ENCODE measurements at places on chromosomes 13 and 19. TPM values are rescaled to one million over a fixed set of nuclear protein-coding genes. Genes with fewer than 3 reads are reported as not detected.

Gene SPACA4
- total RNA-seq = not detected

Gene PLA2G4C
- total RNA-seq = 22.8 TPM

Gene SYCN
- total RNA-seq = not detected

DNA sequence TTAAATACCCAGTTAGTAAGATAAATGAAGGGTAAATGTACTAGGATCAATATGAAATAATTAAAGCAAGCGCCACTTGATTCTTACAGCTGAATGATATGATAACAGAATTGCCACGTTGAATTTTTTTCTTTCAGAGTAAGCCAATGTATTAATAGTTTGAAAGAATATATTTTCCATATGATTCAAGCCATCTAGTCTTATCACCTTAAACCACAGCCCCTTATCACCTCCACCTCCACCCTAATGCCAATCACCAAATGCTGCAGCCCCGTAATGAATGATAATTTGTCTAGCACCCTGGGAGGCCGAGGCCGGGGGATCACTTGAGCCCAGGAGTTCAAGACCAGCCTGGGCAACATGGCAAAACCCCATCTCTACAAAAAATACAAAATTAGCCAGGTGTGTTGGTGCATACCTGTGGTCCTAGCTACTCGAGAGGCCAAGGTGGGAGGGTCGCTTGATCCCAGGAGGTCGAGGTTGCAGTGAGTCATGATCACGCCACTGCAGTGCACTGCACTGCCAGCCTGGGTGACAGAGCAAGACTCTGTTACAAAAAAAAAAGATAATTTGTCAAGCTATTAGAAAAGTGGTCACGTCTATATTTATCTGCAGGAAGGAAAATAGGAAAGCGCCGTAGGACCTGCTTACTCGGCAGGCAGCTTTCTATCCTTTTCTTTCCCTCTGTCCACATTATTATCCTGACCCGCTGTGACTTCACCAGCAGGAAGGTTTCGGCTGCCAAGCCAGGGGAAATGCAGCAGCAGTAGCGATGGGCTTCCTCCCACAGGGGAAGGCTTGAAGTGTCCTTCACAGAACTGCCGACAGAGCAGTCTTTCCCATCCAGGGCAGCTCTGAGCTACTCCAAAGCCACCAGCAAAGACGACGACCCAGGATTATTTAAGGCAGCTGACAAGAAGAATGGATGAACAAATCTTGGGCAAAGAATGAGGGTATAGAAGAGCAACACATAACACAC lies 19.7 kb upstream of the CLN5 start:
- DNase-seq = no peak

DNA sequence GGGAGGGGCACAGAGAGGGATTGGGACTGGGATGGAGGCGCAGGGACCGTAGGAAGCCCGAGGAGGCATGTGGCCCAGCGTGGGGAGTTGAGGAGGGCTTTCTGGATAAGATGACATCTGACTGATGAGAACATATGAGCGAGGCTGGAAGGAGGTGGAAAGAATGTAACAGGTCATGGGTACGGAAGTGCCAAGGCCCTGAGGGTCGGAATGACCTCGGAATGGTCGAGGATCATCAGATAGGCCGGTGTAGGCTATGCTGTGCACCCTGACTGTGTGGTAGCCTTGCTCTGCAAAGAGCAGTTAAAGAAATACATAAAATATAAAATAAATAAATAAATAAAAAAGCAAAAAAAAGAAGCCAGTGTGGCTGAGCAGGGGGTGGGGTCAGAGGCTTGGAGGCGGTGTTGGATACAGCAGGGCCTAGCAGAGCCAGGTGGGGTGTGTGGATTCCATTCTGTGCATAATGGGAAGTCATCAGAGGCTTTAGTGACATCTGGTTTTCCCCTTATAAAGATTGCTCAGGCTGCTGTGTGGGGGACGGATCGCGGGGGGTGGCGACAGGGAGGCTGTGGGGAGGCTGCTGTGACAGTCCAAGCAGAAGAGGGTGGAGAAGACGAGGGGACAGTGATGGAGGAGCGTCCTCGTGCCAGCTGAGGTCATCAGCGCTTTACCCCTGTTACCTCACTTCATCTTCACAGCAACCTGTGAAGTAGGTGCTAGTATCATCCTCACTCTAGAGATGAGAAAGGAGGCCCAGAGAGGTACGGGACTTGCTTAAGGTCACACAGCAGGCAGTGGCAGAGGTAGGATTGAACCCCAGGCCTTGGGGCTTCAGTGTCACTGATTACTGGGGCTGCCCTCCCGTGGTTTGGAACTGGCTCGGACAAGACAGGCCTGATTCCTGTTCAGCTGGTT lies 5.0 kb downstream of the PAK4 start:
- DNase-seq = no peak

GRCh38 chr13:23325191-23325590 lies 108.3 kb downstream of the SACS start:
- DNase-seq = no peak

- no peak for DNase-seq
These were observed 16.0 kb downstream of the FGF9 start for GRCh38 chr13:21686751-21687391.

DNA sequence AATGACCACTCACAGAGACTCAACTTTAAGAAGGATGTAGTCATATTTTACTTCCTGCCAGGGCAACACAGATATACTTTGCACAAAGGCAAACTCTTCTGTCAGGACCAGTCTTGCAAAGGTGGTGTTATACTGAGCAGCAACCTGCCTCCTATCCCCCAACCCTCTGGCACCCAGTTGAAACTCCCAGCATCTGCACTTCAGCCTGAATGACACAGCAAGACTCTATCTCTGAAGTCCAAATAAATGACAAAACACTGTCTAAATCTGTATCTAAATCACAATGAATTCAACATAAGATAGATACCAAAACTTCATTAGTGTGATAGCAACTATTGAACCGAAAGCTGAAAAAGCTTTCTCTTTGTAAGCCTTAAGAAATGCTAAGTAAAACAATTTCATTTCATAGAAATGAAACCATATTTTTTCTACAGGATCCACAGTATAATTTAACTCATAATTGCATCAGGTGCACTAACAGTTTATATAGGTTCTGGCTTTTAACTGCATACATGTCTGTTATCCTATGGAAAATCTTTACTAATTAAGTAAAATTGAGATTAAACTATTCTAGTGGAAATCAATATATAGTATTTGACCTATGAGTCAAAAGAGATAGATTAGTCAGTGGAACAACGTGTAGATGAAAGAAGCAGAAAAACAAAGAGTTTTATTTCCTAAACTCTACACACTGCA lies 163.7 kb downstream of the TBC1D4 start:
- no peak for DNase-seq

- DNase-seq = peak; percentile 60
These were observed 547.7 kb upstream of the SLITRK1 start for GRCh38 chr13:84430015-84430414.

- DNase-seq = peak; percentile 77
These were observed 175.2 kb downstream of the TDRD3 start for GRCh38 chr13:60572003-60572798.

DNA sequence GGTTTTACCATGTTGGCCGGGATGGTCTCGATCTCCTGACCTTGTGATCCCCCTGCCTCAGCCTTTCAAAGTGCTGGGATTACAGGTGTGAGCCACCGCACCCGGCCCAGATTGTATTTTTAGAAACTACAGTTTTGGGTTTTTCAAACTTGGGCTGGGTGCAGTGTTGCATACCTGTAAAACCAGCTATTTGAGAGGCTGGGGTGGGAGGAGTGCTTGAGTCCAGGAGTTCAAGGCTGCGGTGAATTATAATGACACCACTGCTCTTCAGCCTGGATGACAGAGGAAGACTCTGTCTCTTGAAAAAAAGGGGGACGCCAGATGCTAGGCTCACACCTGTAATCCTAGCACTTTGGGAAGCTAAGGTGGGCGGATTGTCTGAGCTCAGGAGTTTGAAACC lies 4.2 kb downstream of the CHAF1A start:
- no peak for DNase-seq

DNA sequence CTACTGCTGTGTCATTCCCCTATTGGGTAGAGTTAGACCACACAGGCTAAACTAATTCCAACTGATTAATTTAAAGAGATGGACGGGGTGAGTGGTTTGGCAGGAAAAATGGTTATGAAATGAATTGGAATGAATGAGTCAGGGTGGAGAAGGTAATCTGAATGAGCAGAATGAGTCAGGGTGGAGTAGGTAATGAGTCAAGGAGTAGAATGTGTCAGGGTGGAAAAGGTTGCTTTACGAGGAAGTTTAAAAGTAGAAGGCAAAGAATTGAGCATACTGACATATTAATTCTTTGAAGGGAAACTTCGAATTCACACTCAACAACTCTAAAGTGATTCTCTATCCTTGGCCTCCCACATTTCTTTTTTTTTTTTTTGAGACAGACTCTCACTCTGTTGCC lies 12.7 kb upstream of the ZNF121 start:
- peak; percentile 96 for DNase-seq

DNA sequence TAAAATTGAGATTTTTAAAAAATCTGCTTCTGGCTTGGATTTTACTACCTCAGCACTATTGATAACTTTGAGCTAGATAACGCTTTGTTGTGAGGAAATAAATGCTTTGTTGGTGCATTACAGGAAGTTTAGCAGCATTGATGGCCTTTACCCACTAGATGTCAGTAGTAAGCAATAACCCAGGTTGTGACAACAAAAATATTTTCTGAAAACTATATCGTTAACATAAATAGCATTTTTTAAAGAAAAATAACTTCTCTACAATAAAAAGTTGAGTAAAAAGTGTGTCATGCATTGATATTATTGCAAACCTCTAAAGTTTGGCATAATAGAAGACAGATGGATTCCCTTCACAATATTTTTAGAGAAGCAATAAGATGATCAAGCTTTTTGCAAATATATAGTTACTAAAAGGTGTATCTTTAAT lies 1246.5 kb downstream of the UQCRFS1 start:
- DNase-seq = no peak

- no peak for DNase-seq
These were observed 133.8 kb downstream of the PDS5B start for GRCh38 chr13:32720026-32720425.

GRCh38 chr19:58330458-58330857 lies 3.7 kb downstream of the ZSCAN22 start:
- DNase-seq = peak; percentile 71

Measured in M059J (cell line).